Lung (tissue), 17 donors: ENCODE measurements at places on chromosomes 7 and 10. TPM values are rescaled to one million over a fixed set of nuclear protein-coding genes. Genes with fewer than 3 reads are reported as not detected.

DNA sequence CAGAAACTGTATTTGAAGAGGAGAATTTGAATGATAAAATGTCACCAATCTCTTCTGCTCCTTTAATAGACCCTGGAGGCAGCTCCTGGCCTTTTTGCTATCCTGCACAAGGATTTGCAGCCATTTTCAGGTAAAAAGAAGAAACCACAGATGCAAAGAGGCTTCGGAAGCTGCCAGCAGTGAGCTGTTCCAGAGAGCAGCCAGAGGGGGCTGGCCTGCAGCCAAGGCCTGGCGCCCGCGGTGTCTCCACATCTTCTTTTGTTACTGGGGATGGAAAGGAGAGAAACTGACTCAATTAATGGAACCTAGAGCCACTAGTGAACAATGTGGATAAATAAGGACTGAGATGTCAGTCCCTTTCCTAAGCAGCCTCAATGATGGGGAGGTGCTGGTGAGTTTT is 23.9 kb upstream of the GPR26 start:
- H3K36me3 ChIP-seq: no peaks in the 10 kb centered on the region
- no peak overlapping the region for H3K27ac ChIP-seq
- H3K4me3 ChIP-seq: no peak overlapping the region
- no peaks in the 10 kb centered on the region for H3K27me3 ChIP-seq

- H3K27me3 ChIP-seq: no peaks in the 10 kb centered on the region
- no peak overlapping the region for H3K27ac ChIP-seq
- DNase-seq: no peak
- no peak overlapping the region for H3K4me3 ChIP-seq
Measured at GRCh38 chr7:37039131-37039749, 314.9 kb upstream of the AOAH start.

DNA sequence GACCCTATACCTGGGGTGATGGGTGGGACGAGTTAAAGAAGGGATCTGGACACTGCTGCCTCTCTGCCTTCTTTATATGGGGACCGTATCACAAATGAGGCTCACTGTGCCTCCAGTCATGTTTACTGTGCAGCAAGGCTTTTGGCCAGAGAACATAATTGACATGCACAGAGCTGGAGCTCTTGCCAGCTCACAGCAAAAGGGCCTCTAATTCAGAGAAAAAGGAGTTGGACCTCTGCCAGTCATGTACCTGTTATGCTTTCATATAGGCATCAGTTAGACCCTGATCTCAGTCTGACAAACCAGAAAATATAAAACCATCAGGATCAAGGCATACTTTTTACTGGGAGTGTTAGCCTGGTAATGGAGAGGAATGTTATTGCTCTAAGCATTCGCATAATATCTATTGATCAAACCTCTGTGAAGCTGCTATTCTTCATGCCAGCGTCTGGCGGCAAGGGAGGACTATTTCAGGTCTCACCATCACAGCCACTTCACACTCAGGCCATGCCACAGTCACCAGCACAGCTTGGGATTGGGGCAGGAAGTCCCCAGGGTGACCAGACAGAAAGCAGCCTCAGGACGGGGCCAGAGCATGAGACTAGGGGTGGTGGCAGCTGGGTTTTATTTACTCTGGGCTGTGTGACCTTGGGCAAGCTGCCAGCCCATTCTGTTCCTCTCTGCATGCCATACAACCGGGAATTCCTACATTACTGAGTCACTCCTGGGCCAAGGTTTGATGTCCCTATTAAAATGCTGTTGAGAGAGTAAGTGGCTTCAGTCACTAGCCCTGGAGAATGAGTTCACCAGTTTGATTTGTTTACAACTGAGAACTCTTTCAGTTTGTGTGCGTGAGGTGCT is 90.1 kb downstream of the NPSR1 start:
- peaks cover 3% of the 10 kb centered on the region for H3K4me1 ChIP-seq
- no peak overlapping the region for H3K4me3 ChIP-seq
- H3K27ac ChIP-seq: peak overlapping the region; percentile 74
- DNase-seq: peak; percentile 85

- no peak for DNase-seq
- H3K4me1 ChIP-seq: no peaks in the 10 kb centered on the region
- H3K27ac ChIP-seq: no peak overlapping the region
Measured at GRCh38 chr10:11863353-11864109, 40.4 kb downstream of the PROSER2 start.

DNA sequence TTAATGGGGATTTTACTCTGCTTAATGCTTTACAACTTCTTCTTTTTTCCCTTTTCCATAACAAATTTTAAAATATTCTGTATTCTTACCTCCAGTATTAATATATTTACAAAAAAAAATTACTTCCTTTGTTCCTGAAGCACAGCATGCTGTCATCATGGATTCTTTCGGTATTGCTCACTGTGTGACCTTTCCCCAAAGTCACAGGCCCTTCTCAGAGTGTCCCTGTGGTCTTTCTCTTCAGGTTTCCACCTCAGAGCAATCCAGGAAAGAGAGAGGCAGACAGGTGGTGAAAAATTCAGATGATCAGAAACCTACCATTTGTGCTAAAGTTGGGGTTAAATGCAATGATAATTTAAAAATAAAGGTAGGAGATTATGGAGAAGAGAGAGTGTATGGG is 13.0 kb downstream of the AOAH start:
- H3K4me3 ChIP-seq: no peak overlapping the region
- H3K4me1 ChIP-seq: no peaks in the 10 kb centered on the region
- no peak overlapping the region for H3K27ac ChIP-seq
- H3K36me3 ChIP-seq: no peaks in the 10 kb centered on the region
- DNase-seq: no peak

DNA sequence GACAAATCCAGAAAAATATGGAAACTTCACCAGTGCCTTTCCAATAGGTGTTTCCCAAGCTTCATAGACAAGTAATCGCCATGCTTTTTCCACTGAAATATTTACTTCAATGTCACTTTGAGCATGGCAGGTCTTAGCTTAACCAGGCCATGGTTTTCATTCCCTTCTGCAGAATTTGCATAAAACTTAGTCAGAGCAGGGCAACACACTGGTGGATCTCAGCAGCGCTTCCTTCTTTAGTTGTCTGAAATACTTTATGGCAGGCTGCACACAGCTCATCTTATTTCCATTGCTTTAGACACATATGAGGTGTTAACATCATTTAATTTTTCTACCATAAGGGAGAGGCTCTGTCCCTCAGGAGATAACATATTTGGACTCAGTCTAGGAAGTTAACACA is 102.9 kb upstream of the AHR start:
- no peaks in the 10 kb centered on the region for H3K4me1 ChIP-seq
- no peaks in the 10 kb centered on the region for H3K27me3 ChIP-seq
- H3K4me3 ChIP-seq: no peak overlapping the region
- H3K36me3 ChIP-seq: no peaks in the 10 kb centered on the region

- H3K27ac ChIP-seq: no peak overlapping the region
- H3K4me1 ChIP-seq: peaks cover 5% of the 10 kb centered on the region
- no peak overlapping the region for H3K4me3 ChIP-seq
- no peaks in the 10 kb centered on the region for H3K36me3 ChIP-seq
- DNase-seq: no peak
Measured at GRCh38 chr7:110760341-110760740, 330.6 kb upstream of the LRRN3 start.

- no peaks in the 10 kb centered on the region for H3K4me1 ChIP-seq
- peak; percentile 27 for DNase-seq
- H3K4me3 ChIP-seq: no peak overlapping the region
Measured at GRCh38 chr10:89946106-89946505, 244.7 kb downstream of the KIF20B start.

GRCh38 chr10:53839440-53840039 is 961.5 kb downstream of the PCDH15 start:
- no peak overlapping the region for H3K27ac ChIP-seq
- peaks cover 7% of the 10 kb centered on the region for H3K4me1 ChIP-seq
- H3K4me3 ChIP-seq: no peak overlapping the region
- DNase-seq: peak; percentile 76

DNA sequence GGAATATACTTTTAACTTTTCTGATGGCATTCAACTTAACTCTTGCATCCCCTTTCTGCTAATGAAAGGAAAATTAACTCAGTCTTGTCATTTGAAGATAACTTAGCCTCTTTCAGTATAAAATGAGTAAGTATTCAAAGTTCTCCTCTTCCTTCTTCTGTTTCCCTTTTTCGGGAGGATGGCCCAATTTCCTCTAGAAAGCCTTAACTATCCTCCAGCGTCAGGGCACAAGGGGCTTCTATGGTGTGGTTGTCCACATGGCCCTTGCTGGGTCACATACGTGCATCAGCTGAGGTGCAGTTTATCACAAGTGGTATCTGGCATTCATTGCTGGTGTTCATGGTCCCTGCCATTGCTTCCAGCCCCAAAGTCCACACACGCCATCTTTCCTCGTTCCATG is 17.8 kb upstream of the GSAP start:
- DNase-seq: no peak
- H3K27ac ChIP-seq: no peak overlapping the region
- no peaks in the 10 kb centered on the region for H3K4me1 ChIP-seq
- no peaks in the 10 kb centered on the region for H3K36me3 ChIP-seq

GRCh38 chr10:49550563-49550962 is 11.6 kb upstream of the ERCC6 start:
- H3K27ac ChIP-seq: no peak overlapping the region
- H3K27me3 ChIP-seq: peaks cover 3% of the 10 kb centered on the region
- H3K4me3 ChIP-seq: no peak overlapping the region
- DNase-seq: no peak
- no peaks in the 10 kb centered on the region for H3K36me3 ChIP-seq

GRCh38 chr10:132400041-132400546 is 3.1 kb downstream of the PWWP2B start:
- no peaks in the 10 kb centered on the region for H3K36me3 ChIP-seq
- H3K4me1 ChIP-seq: peaks cover 22% of the 10 kb centered on the region
- no peaks in the 10 kb centered on the region for H3K27me3 ChIP-seq

DNA sequence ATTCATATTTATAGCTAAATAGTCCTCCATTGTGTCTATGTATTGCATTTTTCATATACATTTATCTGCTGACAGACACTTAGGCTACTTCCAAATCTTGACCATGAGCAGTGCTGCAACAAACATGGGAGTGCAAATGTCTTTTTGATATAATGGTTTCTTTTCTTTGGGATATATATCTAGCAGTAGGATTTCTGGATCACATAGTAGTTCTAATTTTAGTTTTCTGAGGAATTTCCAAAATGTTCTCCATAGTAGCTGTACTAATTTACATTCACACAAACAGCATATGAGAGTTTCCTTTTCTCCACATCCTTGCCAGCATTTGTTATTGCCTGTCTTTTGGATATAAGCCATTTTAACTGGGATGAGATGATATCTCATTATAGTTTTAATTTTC is 1521.3 kb downstream of the REEP3 start:
- H3K4me3 ChIP-seq: no peak overlapping the region
- no peaks in the 10 kb centered on the region for H3K4me1 ChIP-seq
- no peaks in the 10 kb centered on the region for H3K27me3 ChIP-seq
- no peak for DNase-seq

GRCh38 chr7:45681596-45682357 is 107.6 kb downstream of the ADCY1 start:
- no peaks in the 10 kb centered on the region for H3K36me3 ChIP-seq
- no peak for DNase-seq
- no peaks in the 10 kb centered on the region for H3K4me1 ChIP-seq
- H3K4me3 ChIP-seq: no peak overlapping the region
- no peaks in the 10 kb centered on the region for H3K27me3 ChIP-seq
- no peak overlapping the region for H3K27ac ChIP-seq

DNA sequence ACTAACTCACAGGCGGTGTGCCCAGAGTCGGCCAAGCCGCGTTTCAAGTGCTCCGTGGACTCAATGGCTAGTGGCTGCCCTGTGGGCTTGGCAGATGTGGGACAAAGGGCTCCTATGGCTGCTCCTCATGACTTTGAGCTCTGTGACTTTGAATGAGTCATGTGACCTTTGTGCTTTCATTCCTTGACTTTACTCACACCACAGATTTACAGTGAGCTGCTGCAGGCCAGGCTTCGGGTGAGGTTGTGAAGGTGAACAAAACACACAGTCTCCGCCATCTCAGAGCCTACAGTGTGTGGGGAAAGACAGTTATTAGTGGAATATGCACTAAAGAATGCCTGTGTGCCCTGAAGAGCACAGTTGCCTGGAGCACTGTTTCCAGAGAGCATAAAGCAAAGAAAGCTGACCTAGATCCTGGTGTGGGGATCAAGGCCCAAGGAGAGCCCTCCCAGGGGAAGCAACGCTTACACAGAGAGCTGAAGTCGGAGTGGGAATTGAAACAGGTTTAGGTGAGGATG is 29.7 kb upstream of the PLEKHA1 start:
- H3K4me1 ChIP-seq: no peaks in the 10 kb centered on the region
- no peak overlapping the region for H3K27ac ChIP-seq
- DNase-seq: no peak

- no peak overlapping the region for H3K27ac ChIP-seq
- H3K4me3 ChIP-seq: no peak overlapping the region
- no peaks in the 10 kb centered on the region for H3K27me3 ChIP-seq
Measured at GRCh38 chr10:103199488-103199887, 6.4 kb upstream of the NT5C2 start.

DNA sequence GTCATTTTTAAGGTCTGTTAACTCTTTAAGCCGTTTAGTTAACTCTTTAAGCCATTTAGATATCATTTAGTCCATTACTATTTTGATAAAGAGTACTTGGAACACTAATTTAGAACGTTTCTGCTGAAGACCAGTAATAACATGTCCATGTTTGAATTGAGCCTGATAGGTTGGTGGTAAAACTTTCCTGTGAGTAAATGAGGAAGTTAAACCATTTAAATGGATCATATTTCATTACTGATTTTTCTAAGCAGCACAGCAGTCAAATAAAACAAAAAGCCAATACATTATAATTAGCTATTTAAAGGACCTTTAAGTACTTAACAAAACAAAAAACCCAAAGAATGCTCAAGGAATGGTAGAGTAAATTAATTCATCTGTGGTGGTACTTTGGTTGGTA is 29.4 kb downstream of the PHTF2 start:
- H3K27me3 ChIP-seq: no peaks in the 10 kb centered on the region
- no peak overlapping the region for H3K4me3 ChIP-seq
- no peak overlapping the region for H3K27ac ChIP-seq
- H3K36me3 ChIP-seq: no peaks in the 10 kb centered on the region

DNA sequence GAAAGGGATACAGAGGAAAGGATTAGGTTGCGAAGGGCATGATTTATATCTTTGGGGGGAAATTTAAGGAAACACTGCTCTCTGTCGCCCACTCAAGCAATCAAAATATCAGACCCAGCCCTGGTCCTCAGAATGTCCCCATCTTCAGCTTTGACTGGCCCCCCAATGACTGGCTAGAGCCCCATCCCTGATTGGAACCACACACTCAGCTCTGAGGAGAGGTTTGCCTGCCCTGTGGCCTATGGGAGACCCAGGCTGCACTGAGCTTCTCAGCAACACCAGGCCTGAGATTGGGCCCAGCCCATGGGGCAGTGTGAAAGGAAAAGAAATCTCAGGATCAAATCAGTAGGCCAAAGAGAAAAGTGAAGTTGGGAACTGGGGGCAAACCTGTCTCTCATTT is 69.5 kb downstream of the ADCYAP1R1 start:
- no peaks in the 10 kb centered on the region for H3K27me3 ChIP-seq
- no peaks in the 10 kb centered on the region for H3K36me3 ChIP-seq
- H3K27ac ChIP-seq: no peak overlapping the region
- no peak overlapping the region for H3K4me3 ChIP-seq

GRCh38 chr7:145644426-145645134 is 472.0 kb upstream of the CNTNAP2 start:
- H3K27me3 ChIP-seq: no peaks in the 10 kb centered on the region
- no peaks in the 10 kb centered on the region for H3K36me3 ChIP-seq
- H3K4me3 ChIP-seq: no peak overlapping the region
- no peak overlapping the region for H3K27ac ChIP-seq
- DNase-seq: no peak
- H3K4me1 ChIP-seq: no peaks in the 10 kb centered on the region

GTPBP10 gene
- 17.9 TPM for total RNA-seq

CALY gene
- not detected for total RNA-seq

ZSCAN21 gene
- 9.0 TPM for total RNA-seq

PRKG1 gene
- total RNA-seq: 50.8 TPM

IL6 gene
- total RNA-seq: 2.7 TPM

ICA1 gene
- total RNA-seq: 54.6 TPM

TFEC gene
- total RNA-seq: 17.1 TPM

PAX2 gene
- not detected for total RNA-seq
